CD4-positive, alpha-beta T cell treated with Interleukin-21 for 1 hour (primary cell): ENCODE measurements at places on chromosomes 2 and 18.

GRCh38 chr2:9306911-9307310, 100.3 kb downstream of the ASAP2 start:
- DNase-seq: no peak

DNA sequence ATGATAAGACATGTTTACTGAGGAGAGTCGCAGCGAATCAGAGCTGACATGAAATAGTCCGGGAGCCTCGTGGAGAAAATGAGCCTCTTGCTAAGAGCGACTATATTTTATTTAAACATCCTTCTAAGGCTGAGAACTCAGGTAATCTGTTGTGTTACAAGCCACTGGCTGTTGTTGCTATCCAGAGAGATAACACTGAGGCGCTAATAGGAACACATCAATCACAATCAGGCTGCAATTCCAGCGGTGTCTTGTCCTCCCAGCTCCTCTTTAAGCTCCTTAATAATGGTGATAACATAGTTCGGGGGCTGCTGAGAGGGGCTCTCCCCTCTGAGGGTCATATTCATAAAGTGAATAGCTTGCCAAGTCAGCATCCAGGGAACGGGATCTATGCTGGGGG, 95.1 kb downstream of the INSIG2 start:
- no peak for DNase-seq

DNA sequence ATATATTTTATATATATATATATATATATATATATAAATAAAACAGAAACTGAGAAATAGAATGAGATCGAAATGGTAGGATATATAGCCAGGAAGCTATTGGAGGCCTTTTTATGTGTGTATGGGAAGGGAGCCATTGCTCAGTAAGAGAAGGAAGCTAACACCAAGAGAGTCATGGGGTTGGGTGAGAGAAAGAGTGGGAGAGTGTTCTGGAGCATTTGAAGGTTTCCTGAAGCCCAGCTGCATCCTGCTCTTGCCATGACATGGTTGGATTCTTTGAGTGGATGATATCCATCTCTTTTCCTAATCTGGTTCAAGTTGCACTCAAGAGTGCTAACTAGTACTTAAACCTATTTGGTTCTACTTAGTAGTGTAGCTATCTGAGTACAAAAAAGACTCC, 282.3 kb downstream of the DYSF start:
- DNase-seq: no peak

GRCh38 chr2:157751462-157752058, 122.9 kb upstream of the ACVR1C start:
- DNase-seq: peak; percentile 11

DNA sequence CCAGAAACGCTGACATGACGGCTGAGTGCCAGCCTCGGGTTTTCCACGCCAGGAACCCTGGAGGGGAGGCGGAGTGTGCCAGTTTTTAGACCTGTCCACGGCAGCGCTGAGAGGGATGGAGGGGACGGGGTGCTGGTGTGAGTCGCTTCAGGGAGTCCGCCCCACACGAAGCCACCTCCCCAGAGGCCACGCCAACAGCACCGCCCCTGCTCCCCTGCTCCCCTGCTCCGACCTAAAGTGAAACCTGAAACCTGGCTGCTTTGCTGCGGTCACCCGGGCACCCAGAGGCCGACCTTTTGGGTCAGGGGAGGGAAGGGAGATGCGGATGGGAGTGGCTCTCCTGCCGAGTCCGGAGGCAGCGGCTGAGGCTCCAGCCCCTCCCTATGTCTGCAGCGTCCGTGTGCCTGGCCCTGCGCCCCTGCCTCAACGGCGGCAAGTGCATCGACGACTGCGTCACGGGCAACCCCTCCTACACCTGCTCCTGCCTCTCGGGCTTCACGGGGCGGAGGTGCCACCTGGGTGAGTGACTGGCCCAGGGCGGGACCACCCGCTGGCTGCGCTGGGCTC, 38.1 kb downstream of the SNED1 start:
- DNase-seq: peak; percentile 68

DNA sequence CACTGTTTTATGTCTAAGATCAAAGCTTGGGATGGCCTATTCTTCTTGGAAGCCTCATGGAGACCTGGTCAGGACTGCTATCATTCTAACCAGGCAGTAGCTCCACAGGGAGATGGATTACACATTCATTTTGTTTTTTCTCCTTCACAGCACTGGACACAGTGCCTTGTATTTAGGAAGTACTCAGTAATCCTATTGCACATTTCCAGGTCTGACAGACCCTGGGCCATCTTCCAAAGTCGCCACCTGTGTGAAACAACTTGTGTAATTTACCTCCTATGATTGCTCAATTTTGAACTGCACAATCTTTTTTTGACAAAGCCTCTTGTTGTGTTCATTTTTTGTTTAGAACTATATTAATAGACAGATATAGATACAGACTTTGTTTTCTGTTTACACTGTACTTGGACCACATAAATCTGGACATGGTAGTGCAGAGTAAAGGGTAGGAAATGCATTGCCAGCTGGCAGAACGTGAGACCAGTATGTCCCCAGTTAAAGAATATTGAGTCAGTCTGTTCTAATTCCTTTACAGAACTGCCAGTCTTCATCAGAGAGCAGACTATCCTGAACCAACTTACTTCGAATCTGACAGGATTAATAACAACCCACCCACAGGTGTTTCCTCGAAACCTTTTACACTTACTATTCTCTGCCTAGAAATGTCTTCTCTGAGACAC, 277.8 kb upstream of the CYRIA start:
- no peak for DNase-seq

GRCh38 chr2:25301453-25302352, 40.0 kb downstream of the DNMT3A start:
- DNase-seq: peak; percentile 50

DNA sequence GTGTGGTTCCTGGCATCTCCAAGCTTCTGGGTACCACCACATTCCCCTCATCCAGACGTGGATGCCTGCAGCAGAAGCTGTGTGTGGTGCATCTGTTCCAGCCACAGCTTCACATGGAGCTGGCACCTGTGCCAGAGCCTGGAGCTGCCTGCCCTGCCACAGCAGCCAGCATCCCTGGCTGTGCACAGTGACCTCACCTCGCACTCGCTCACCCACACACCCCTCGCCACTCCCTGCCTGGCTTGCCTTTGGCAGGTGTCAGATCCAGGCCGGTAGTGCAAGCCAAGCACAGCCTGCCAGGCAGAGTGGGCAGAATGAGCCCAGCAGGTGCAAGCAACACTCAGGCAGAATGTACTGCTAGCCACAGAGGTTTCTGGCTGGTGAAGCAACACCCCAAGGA, 59.9 kb upstream of the DYNC1I2 start:
- DNase-seq: no peak

DNA sequence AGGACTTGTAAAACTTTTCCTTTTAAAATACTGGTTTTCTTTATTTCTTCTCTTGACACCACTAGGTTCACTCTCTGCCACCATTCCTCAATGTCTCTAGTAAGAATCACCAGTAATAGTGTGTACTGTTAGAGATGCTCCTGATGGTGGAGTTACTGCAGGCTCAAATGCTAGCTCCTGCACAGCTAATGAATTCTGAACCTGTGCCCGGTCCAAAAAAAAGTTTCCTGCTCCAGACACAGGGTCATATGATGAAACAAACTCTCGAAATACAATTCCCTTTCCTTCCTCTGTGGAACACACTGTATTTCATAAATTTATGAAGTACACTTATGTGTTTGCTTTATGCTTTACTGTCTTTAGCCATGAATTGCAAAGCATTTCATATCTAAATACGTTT, 19.2 kb downstream of the PMS1 start:
- DNase-seq: no peak

GRCh38 chr18:56162311-56163265, 475.8 kb downstream of the TXNL1 start:
- no peak for DNase-seq

DNA sequence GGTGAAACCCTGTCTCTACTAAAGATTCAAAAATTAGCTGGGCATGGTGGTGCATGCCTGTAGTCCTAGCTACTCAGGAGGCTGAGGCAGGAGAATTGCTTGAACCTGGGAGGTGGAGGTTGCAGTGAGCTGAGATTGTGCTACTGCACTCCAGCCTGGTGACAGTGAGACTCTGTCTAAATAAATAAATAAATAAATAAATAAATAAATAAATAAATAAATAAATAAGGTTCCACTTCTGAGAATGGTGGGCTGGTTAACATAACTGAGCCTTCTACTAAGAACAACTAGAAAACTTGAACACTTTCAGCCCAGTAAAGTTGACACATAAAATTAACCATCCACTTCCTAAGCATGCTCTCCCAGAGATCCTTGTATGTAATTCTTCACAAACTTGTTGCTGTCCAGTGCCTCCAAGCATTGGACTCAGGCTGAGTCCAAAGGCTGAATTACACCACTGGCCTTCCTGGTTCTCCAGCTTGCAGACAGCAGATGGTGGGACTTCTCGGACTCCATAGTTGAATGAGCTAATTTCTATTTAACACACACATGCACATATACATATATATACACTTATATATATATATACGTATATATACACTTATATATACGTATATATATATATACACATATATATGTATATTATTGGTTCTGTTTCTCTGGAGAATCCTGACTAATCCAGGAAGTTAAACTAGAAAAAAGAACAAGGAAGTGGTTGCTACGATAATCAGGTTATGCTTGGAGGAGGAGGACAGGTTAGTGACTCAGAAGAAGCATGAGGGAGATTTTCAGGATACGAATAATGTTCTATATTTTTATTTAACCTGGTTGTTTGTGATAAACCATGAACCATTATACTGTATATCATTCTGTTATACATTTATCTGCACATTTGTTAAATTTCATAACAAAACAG, 348.8 kb downstream of the METTL4 start:
- no peak for DNase-seq

DNA sequence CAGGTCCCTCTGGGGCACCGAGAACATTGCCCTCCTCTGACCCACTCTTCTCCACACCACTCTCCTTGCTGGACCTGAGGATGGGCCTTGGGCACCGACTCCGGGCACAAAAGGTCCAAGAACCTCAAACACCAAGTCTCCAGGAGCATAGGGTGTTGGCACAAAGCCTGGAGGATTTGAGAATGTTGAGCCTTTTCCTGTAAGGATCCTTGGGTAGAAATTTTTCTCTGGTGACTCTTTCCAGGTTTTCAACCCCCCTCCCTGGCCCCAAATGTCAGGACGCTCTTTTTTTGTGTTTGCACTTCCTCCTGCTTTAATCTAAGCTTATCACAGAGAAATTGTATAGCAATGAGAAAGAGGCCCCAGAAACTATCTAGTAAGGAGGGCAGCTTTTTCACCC, 9.2 kb downstream of the SPR start:
- no peak for DNase-seq

GRCh38 chr2:170408461-170409163, 230.7 kb downstream of the MYO3B start:
- DNase-seq: no peak

GRCh38 chr18:51988277-51988676, 351.7 kb upstream of the DCC start:
- no peak for DNase-seq

GRCh38 chr18:76956648-76957047, 134.3 kb downstream of the ZNF236 start:
- no peak for DNase-seq

DNA sequence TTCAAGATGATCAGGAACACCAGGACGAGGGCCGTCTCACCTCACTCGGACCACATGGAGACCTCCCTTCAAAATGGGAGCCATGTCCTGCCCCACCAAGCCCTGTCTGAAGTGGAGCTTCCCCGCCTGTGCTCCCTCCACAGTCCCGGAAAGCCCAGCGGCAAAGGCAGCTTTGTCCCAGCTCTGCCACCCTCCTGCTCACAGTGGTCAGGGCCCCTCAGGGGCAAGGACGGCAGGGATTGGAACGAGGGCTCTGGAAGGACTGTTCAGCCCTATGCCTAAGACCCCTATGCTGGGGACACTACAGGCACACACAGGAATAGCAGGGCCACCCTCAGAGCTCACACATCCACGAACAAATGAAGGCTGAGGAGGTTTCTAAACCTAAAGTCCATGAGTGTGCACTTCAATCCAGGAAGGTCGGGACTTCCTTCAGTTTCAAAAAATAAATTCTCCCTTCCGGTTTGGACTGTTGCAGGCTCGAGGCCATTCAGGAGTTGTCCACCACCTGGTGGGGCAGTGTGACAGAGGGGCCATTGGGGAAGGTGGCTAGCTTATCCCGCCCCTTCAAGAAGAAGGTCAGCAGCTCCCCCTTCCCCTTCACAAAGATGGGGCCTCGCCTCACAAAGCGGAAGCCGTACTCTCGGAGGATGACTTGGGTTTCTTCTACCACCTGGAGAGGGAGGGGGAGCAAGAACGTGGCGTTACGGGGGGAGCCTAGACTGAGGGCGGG, 26.4 kb downstream of the CENPO start:
- no peak for DNase-seq

DNA sequence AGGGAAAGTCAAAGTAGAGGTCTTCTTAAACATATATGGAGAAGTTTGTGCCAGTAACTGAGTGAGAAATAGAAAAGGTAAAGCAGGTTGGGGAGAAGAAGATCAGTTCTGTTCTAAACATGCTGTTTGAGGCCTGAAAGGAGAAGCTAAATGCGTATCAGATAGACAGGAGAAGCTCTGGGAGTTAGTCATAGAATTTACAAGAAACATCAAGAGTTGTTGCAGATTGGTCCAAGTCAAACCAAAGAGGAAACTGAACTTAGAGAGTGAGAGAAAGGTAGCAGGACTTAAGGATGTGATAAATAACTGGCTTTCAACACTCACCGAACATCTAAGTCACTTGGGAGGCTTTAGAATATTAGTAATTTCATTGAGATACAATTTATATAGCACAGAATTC, 29.2 kb upstream of the CERS6 start:
- no peak for DNase-seq

- no peak for DNase-seq
Observed at GRCh38 chr2:195413422-195413821, 243.6 kb upstream of the SLC39A10 start.

GRCh38 chr2:227657199-227657845, 9.3 kb upstream of the SCYGR5 start:
- DNase-seq: no peak

DNA sequence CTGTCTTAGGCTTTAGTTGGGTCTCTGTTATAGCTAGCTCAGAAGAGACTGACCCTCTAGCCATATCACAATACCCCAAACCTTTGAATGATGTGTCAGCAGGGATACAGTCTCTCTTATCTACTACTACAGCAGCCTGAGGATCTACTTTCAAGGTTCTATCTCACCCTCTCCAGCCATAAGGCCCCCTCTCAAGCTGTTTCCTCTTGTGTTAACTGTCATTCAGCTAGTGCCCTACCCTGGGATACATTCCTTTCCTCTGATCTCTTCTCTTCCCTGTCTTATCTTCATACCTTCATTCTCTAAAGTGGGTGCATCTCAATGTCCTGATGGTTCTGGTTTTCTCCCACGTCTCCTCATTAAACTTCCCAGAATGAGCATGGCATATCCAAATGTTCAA, 434.7 kb downstream of the NRXN1 start:
- DNase-seq: no peak
